ENCODE measurements at places on chromosomes 3 and 15.

GRCh38 chr3:186307594-186308221, 54.3 kb downstream of the DGKG start:
- DNase-seq = no peak

- DNase-seq = no peak
Observed at GRCh38 chr3:129231331-129232119, 17.9 kb upstream of the COPG1 start.

- DNase-seq = no peak
Observed at GRCh38 chr3:14227856-14228255, 49.2 kb downstream of the LSM3 start.

GRCh38 chr15:57082054-57082728, 163.7 kb downstream of the TCF12 start:
- no peak for DNase-seq

GRCh38 chr15:81473177-81473576, 99.2 kb upstream of the TMC3 start:
- DNase-seq = no peak

GRCh38 chr15:55289011-55289745, 435 bp downstream of the RAB27A start:
- DNase-seq = no peak

GRCh38 chr3:183387797-183388196, 40.6 kb downstream of the MCF2L2 start:
- no peak for DNase-seq

DNA sequence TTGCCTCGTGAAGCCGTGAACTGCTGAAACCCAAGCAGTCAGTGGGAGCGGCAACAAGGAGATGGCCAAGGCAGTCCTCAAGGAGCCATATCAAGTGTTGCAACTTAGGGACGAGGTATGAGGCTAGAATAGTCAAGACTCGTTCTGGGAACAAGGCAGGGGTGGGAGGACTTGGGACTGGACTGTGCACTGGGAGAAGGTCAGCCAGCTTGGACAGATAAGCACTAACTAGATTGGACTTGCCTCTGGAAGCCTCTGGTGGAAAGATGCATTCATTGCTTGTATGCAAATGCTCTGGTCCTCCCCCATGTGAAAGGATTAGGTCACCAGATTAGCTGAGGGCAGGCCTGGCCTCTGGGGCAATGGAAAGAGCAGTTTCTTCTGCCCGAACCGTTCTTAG, 123.3 kb upstream of the CTNNB1 start:
- DNase-seq = no peak

- no peak for DNase-seq
Observed at GRCh38 chr3:46864061-46864881, 1.0 kb upstream of the MYL3 start.

- no peak for DNase-seq
Observed at GRCh38 chr3:114659109-114660061, 365.6 kb downstream of the TIGIT start.

- DNase-seq = no peak
Observed at GRCh38 chr3:52471371-52472238, 16.2 kb downstream of the NISCH start.

DNA sequence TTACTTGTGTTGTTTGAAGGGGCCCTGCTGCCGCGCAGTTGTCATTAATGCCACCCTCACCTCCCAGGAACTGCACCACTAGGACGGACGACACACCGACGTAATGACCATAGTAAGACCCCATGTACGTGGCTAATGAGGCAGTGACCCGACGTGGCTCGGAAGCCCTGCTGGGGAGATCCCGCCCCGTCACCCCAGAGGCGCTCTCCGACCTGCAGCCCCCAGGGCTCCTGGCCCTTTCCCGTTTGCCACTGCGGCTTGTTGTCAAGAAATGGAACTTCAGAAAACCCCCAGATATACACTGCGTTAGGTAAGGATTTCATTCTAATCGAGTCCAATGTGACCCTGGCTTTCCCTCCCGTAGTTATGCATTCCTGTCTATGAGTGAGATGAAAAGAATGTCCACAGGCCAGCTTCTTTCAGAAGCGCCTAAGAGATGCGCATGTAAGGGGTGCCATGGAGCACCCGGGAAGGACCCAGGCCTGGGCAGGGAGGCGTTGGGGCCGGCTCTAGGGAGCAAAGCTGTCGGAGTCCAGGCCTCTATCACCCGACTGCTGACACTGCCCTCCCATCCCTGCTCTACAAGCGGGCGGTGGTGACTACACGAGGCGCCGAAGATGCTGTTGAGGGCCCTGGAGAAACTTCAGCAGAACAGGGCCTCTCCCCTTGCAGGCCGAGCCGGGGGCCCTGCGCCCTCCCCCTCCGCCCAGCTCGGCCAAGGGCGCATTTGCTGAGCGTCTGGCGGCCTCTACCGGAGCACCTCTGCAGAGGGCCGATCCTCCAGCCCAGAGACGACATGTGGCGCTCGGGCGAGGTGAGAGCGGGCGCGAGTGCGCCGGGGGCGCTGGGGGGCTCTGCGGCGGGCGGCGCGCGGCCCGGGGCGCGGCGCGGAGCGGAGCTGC, at the start of gene GABRA5:
GABRA5 (plus strand) TSS at position 765 of the 902 bp plus-strand sequence. CDS start 2,187 bp downstream, outside the sequence.
- no peak for DNase-seq

DNA sequence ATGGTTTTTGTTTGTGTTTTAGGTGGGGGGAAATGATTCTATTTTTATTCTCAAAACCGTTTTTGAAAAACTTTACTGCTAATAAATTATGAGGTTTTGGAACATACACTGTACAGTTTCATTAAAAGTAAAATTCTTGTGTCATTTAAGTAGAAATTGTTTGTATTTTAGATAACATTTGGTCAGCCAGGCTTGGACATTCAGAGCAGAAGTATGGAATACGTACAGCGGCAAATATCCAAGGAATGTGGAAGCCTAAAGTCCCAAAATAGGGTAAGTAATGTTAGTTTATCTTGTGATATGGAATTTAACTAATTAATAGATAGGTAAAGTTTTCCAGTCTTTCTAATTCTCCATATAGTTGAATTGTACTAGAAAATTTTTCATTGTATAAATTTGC, 96.6 kb downstream of the SPRED1 start:
- DNase-seq = no peak

DNA sequence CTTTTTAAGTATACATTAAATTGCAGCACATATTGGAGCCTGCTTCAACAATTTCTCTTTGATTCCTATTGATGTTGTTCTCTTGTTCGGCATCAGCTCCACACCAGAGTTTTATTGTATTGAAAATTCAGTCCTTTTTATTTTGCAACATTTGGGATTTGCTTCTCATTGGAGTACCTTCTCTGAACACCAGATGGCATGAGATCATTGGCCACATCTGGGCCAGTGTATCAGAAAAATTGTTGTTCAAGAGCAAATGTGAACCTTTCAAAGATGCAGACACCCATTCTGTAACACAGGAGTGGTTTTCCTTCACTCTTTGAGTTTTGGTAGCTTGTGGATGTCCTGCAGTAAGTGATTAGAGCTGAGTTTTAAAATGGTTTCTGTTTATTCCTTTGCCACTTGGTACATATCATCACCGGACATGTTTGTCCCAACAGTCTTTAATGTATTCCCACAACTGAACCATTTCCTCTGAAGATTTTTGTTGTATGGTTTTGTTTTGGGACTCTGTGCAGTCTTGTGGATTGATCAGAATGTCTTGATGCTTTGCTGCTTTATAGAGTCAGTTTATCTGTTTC, 96.1 kb downstream of the MCTP2 start:
- DNase-seq = no peak

- DNase-seq = no peak
Observed at GRCh38 chr3:187762792-187763191, 17.5 kb upstream of the BCL6 start.

DNA sequence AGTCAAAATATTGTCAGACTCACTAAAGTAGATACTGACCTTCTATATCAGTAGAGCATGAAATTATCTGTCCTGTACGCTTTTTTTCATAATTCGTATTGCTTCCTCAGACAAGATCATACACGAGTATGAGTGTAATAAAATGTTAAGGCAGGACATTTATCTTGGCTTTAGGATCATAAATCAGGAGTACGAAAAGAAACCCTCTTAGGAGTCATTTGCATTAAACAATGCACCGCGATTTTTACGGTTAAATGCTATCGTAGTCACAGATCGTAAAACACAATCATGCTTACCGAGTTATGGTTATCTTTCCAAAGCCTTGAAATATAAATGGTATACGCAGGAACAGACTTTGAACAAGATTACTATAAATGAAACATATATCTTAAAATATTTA, 510.3 kb upstream of the ROBO1 start:
- no peak for DNase-seq

- no peak for DNase-seq
Observed at GRCh38 chr3:150680562-150680961, 23.2 kb downstream of the ERICH6 start.

DNA sequence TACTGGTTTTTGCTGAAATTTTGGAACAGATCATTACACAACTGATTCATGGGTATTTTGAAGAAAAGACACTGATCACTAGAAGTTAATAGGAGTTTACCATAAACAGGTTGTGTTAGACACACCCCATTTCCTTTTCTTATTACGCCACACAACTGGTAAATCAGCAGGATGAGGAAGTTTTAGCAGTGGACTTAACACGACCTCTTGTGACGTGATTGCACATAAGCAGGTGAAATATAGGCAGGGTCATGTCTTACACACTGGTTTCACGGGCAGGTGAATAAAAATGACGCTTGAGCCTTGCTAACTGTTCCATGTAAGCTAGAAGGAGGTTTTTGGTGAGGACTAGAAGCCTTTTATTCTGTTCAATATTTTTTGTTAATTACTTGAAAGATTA, 27.1 kb upstream of the TPRG1 start:
- no peak for DNase-seq

GRCh38 chr15:57911247-57911646, 154.3 kb downstream of the ALDH1A2 start:
- DNase-seq = no peak

GRCh38 chr3:120272286-120272685, 12.7 kb downstream of the GPR156 start:
- no peak for DNase-seq

- no peak for DNase-seq
Observed at GRCh38 chr3:151262871-151263525, 15.3 kb downstream of the P2RY14 start.

DNA sequence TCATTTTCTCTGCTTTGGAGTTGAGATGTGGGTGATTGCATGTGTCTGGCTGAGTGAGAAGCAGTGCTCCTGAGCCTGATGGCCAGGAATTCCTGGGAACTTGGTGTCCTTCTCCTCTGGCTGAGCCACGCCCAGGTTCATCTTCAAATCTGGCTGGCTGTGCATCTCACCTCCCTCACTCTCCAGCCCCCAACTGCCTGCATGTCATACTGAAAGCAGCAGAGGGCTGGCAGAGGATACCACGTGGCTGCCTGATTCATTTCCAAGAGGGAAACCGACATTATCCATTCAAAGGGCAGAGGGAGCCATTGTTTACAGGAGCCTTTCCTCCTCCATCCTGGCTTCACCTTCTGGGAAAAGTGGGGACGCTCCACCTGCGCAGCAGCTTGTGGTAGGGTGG, 57.4 kb downstream of the ABHD5 start:
- no peak for DNase-seq

DNA sequence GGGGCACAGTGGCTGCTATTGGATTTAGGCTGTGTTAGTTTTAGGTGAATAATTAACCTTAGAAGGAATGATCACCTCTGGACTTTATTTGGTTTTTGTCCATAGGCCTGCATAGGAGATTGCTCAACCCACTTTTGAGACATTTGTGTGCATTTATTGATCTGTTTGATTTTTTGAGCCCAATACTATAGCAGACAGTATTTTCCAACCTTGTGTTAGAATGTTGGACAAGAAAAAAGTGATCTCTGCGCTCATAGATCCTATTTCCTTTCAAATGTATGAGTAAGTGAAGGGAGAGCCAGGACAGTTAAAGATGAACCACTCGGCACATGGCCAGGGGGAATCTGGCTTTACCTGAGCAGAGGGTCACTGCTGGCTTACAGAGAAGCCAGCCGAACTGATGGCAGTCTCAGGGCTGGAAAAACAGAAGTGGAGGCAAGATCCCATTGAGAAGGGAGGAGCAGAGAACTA, 8.8 kb upstream of the TOPBP1 start:
- DNase-seq = no peak

DNA sequence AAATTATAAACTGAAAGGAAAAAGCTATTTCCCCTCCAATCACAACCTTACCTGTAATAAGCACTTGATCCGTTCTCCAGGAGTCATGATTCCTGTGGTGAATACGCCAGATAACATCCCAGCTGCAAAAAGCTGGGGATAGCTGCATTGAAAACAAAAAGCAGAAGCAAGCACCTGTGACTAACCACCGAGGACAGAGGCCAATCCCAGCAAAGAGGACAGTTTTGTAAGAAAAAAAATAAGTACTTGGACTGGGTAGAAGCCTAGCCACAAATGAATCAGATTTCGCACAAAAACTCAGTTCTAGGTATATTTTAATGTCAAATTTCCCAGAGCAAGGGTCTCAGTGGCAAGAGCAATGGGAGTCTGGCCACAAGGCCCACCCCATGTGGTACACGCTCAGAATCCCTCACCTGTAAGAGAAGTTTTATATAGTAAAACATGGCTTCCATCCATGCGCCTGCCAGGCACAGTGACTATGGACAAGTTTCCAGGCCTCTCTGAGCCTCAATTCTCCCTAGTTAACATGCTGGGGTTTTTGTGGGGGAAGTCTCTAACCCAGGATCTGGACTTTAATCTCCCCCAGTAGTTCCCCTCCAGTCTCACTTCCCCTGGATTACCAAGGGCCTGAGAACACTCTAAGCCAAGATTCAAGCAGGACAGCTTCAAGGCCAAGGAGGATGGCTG, 19.2 kb downstream of the SLC25A20 start:
- DNase-seq = no peak

- no peak for DNase-seq
Observed at GRCh38 chr3:66692042-66692765, 191.4 kb upstream of the LRIG1 start.

- no peak for DNase-seq
Observed at GRCh38 chr3:62065985-62066693, 307.2 kb downstream of the FEZF2 start.

- no peak for DNase-seq
Observed at GRCh38 chr3:125266971-125267370, 54.4 kb upstream of the SLC12A8 start.

GRCh38 chr15:49751191-49751590, 130.3 kb downstream of the DTWD1 start:
- no peak for DNase-seq
